ENCODE measurements at places on chromosomes 12 and 14.
A peak's percentile ranks its signal among the peaks of the same experiment; 100 is the strongest.

DNA sequence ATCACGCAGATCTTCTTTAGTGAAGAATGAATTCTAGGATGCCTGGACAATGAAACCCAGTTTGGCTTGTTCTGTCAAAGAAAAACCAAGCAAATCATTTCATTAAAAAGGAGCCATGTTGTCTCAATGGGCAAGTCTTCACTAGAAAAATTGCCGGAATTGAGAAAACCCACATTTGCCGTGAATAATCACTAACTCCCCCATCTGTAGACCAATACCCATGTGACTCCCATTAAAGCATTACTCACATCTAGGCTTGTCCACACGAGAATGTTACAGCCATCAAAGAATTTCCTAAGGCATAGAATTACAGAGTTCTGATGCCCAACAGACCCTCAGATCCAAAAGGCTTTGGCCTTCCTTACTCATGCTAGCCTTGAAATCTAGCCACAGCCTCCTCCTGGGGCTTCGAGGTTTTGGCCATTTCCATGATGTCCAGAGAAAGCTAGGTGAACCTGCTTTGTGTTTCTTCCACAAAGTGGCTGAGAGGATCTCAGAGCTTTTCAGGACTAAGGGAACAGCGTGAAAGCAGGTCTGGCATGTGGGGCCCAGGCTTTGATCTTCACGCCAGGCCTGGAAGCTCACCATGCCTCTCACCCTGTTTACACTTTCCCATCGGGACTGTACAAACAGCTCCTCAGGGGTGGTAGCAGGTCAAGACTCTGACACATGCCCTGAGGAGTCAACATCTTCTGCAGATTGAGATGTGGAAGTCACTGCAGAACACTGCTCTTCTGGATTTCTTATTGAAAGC, 12.1 kb downstream of the SLC7A8 start:
- no peak for DNase-seq

GRCh38 chr12:77054851-77055250, 10.5 kb downstream of the E2F7 start:
- no peak for DNase-seq

- peak; percentile 77 for DNase-seq
Measured at GRCh38 chr12:645563-646071, 17.6 kb downstream of the NINJ2 start.

DNA sequence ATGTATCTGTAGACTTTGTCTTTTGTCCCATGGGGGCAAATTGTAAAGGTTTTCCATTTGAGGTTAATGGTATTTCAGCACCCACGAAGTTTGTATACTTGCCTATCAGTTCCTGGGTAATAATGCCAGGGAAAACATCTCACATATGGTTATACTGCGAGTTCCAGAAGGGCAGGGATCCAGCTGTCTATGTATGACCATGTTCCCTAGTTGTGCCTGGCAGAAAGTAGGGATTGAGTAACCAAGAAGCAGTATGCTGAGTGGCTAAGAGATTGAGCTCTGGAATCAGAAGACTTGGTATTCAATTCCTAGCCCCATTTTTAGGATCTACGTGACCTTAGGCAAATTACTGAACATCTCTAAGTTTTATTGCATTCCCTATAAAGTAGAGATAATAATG, 173.2 kb upstream of the PWP1 start:
- no peak for DNase-seq

DNA sequence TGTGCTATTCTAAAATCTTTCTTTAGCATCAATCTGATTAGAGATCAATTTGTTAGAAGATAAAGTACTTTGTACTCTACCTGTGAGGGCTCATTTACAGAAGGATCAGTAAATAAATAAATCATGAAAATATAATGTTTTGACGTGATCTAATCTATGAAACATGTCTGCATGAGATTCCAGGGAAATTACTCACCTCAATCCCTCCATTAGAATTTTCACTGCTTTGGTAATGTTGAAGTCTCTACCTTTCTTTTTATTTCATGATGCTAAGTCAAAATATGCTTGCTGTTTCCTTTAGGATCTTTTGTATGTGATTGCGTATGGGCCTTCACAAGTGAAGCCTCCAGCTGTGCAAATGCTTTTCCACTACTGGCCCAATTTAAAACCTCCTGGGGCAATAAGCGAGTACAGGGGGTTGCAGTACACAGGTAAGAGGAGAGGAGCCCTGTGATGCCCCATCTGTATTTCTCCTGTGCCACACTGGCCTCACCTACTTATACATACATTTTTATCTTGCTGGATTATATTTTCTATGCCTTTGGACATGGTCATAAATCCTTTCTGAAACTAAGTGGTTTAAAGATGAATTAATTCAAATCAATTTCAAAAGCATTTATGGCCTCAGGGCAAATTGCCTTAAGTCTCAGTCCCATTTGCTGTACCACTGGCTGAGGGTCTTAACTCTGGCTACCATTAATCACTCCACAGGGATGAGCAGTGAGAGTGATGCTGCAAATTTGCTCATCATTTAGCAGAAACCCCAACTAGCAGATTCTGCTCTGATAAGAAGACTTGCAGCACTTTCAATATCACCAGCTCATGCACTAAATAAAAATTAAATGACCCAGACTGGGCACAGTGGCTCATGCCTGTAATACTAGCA, 66.4 kb downstream of the UNC79 start:
- DNase-seq: no peak

DNA sequence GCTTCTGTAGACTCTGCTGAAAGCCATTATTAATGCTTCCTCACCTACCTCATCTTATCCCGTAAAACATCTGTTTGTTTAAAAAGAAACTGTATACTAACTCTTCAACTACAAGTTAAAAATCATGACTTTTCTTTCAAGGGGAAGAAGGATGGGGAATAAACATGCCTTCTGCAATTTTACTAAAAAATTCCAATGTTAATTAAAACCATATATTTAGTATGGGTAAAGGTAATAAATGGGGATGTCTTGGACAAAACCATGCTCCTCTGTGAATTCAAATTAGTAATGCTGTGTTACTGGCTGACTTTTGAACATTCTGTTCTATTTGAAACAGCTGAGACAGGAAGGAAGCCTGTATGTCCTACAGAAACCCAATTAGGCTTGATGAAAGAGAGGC, 311.1 kb upstream of the DIO2 start:
- DNase-seq: peak; percentile 1

DNA sequence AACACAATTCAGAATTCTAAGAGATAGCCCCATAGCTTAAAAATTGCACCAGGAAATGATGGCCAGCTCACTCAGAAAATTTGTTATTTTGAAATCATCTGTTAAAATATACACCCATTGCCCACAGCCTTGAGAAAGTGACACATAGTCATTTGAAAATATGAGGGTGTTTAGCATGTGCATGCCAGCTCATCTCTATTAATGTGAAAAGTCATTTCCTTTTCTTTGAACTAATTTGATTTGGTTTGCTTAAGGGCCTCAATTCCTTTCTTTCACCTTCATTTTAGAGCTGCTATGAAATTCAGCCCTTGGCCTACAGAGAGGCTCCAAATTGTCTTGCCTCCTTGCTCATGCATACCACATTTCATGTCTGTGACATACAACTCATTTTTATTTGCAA, 241.4 kb downstream of the PHLDA1 start:
- no peak for DNase-seq

GRCh38 chr12:51415931-51416330, 8.7 kb upstream of the SLC4A8 start:
- peak; percentile 37 for DNase-seq

- DNase-seq: no peak
Measured at GRCh38 chr12:130945786-130946492, 7.8 kb upstream of the ADGRD1 start.

GRCh38 chr12:53844994-53845844, 93.4 kb upstream of the HOXC13 start:
- no peak for DNase-seq

- peak; percentile 93 for DNase-seq
Measured at GRCh38 chr12:96164951-96165811, 29.0 kb upstream of the ELK3 start.

GRCh38 chr12:130973906-130974305, 20.2 kb downstream of the ADGRD1 start:
- no peak for DNase-seq
